ENCODE measurements at places on chromosomes 7 and 10.
A peak's percentile ranks its signal among the peaks of the same experiment; 100 is the strongest.

DNA sequence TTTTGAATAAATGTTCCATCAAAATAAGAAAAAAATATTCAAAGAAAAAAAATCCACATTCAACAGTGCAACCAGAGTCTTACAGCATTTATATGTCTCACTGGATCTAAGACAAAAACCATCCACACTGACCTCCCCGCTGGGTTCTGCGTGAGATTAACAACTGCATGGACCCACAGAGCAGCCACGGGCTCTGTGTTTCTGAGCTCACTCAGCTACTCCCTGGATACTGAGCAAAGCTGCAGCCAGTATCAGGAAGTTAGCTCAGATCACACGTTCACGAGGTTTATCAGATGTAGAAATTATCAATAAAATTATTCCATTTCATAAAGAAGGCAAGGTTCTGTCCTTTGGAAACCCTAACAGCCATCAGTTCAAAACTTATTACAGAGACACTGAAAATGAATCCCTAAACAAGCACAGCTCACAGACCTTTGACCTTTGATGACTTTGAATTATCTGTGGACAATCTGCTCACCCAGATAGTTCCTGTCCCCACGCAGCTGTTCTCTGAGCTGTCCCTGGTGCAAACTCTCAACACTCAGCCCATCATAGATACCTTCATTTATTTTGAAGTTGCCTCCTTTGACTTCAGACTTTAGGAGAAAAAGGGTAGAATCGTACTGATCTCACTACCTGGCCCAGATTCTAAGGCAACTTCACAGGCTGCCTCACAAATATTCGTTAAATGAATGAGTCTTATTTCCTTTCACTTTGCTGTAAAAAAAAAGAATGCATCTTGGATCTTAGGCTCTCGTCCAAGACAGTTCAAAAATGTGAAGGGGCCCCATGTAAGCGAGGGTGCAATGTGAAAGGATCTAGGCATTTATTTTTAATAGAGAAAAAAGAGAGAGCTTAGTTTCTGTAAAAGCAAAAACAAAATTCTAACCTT lies 67.7 kb upstream of the SVIL start:
- no peak for DNase-seq

GRCh38 chr10:51170518-51171245 lies 96.4 kb downstream of the PRKG1 start:
- no peak for DNase-seq

- DNase-seq: no peak
These were observed 10.8 kb upstream of the FAM3C start for GRCh38 chr7:121406944-121407343.

- no peak for DNase-seq
These were observed 47.1 kb upstream of the SVIL start for GRCh38 chr10:29681676-29682448.

GRCh38 chr7:27111042-27111750 lies 8.7 kb upstream of the HOXA2 start:
- DNase-seq: no peak

- DNase-seq: no peak
These were observed 6.0 kb downstream of the LIPN start for GRCh38 chr10:88765816-88766215.

GRCh38 chr10:92327445-92328433 lies 36.8 kb downstream of the MARCHF5 start:
- DNase-seq: no peak

DNA sequence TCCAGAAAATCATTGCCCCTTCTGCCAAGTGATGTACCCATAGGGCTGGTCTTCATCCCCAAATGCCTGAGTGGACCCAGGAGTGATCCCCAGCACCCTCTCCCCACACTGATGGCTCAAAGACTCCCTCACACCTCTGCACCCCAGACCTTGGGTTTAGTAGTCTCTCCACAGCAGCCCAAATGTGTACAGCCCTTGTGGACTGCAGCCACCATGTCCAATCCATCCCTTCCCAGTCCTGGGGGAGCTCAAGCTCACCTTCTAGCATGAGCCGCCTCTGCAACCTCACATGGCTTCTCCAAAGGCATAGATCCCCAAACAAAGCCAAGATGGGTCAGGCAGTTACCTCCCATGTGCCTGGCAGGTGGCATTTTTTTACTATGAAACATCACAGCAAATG lies 50.1 kb downstream of the PRLHR start:
- no peak for DNase-seq

- peak; percentile 30 for DNase-seq
These were observed 38.5 kb downstream of the CDK1 start for GRCh38 chr10:60816628-60817397.

DNA sequence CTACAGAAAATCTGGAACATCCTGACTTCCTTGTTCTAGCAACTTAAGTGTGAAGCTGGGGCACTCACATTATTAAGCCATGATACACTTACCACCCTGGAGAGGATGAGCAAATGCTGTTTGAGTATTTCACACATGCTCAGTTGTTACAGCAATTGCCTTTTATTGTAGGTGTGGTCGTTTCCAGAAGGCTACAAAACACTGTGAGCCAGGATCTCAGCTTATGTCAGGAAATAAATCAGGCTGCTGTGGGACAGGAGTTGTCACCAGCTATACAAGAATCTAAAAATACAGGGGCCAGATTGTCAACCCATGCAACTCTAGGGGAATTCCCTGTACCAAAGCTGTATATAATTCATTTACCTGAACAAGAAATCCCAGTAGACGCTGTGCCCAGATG lies 273.3 kb upstream of the SP4 start:
- no peak for DNase-seq

DNA sequence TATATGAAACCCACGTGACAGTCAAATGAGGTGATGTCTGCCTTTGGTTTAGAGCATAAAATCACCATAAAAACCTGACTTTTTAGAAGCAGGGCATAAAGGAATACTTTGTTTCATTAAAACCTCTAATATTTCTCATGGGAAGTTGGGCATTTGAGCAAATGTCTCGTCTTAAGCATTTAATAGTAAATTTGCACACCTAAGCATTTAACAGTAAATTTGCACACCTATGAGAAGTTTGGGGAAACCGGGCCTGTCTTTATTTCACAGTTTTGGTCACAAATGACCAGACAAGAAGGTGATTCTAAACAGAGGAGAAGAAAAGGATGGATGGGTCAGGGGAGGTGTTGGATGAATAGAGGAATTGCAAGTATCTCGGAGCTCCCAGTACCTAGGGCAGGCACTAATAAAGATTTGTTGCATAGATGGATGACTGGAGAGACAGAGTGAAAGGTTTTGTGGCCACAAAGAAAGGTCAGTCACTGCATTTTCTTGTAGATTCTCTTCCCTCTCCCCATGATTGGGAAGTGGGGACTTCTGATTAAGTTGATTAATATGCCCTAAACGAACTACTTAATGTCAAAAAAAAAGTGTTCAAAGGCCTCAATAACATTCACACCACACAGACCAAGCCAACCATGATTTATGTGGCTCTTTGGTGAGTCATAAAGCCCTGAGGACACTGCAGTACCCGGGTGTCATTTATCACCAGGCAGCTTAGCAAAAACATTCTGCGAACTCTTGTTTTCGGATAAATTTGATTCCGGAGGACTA lies 158.2 kb downstream of the SPAG6 start:
- no peak for DNase-seq

DNA sequence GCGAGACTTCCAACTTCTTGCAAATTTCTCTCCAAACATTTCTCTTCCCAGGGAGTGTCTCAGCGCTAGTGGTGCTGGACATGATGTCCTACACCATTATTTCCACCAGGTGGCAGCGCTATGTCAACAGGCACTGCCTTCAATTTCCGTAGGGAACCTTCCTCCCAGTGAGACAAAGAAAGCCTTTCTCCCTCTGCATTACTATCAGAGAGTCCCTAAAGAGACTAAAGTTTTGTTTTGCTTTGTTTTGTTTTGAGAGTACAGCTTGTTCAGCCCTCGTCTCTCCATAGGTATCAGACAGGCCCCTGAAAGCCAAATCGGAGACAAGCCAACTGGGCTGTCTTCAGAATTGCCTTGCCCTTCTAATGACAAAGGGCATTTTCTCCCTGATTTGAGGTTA lies 44.2 kb upstream of the GGCT start:
- peak; percentile 48 for DNase-seq

DNA sequence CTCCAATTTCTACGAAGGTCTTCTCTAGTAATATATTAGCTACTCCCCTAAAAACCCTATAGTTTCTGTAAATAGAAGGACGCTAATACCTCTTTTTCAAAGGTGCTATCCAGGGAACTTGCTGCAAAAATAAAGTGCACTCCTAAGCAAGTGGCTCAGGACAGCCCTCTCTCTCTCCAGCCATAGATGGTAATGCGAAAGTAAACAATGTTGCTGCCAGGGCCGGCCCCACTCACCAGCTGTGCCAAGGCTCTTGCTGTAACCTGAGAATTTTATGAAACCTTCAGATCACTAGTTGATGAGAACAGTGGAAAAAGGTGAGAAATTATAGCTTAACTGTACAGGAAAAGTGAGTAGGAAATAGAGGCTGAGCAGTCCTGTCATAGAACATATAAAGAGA lies 10.9 kb upstream of the TAS2R39 start:
- no peak for DNase-seq

- DNase-seq: no peak
These were observed 216.4 kb downstream of the NRG3 start for GRCh38 chr10:82091413-82091812.

DNA sequence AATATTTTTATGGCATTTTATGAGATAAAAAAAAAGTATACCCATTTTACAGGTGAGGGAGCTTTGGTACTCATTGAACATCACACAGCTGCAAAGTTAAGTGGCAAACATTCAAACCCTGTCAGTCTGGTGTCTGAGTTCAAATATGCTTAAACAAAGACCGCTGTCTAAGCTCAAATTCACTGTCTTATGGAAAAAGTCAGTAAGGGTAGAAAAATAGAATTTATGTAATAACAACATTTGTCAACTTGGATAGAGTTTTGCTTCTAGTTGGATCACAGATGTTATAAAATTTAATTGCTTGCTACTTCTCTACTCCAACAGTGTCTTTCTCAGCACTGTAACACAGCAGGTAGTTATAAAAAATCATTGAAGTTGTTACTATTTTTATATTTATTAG lies 161.7 kb upstream of the CSTF2T start:
- DNase-seq: no peak

- DNase-seq: no peak
These were observed 527.0 kb upstream of the MGMT start for GRCh38 chr10:128940081-128940480.

- DNase-seq: peak; percentile 19
These were observed 62.1 kb upstream of the NCAPG2 start for GRCh38 chr7:158766570-158767281.

- no peak for DNase-seq
These were observed 13.7 kb upstream of the SEMA3C start for GRCh38 chr7:80932536-80932935.

DNA sequence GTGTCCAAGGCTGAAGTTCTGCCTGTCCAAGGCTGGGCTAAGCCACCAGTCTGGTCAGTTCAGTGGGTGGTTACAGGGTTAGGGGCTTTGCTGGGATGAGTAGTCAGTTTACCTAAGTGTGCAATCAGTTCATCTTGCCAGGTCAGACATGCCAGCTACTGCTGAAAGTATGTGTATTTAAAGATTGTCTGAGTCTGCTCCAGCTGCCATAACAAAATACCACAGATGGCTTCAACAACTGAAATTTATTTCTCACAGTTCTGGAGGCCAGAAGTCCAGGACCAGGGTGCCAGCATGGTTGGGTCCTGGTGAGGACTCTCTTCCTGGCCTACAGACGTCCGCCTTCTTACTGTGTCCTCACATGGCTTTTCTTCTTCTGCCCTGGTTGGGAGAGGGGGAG lies 52.4 kb upstream of the TNS3 start:
- no peak for DNase-seq

- no peak for DNase-seq
These were observed 107.4 kb downstream of the ITIH5 start for GRCh38 chr10:7559386-7559785.

GRCh38 chr7:112252141-112252540 lies 45.6 kb downstream of the ZNF277 start:
- no peak for DNase-seq

GRCh38 chr7:93902777-93903423 lies 3.5 kb upstream of the GNGT1 start:
- no peak for DNase-seq

GRCh38 chr10:3027866-3028265 lies 39.5 kb upstream of the PFKP start:
- no peak for DNase-seq

DNA sequence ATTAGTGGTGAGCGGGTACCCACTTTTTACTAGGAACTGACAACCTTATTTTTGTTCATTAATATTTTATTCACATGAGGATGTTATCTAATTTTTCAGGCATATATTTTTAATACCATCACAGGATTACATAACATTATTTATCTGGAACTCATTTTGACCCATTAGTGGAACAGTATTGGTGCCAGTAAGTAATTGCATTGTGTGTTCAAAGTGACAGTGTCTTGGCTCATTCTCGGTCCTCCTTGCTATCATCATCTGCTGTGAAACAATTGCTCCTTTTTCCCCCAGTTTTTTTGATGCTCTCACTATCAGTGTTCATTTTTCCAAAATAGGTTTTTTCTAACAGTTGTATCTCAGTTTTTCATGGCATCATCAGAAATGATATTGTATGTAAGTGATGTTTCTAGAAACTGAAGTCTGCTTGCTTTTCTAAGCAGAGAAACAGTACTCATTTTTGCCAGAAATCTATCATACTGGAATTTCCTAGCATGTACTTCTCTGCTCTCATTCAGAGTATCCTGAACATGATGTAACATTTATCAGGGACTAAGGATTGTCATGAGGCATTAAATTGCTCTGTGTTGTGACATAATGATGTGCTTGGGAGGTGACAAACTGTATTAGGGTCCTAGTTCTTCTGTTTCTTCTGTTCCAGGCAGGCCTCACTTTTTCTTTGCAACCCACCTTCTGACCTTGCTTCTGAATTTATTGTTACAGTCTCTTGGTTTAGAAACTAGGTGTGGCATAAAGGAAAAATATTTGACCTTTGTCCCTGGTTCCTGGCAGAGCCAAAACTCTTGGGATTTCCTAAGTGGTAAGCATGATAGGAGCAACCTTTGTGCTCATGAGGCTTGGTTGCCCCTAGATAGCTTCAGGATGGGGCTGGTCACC lies 4.2 kb downstream of the NUB1 start:
- DNase-seq: no peak

Measured in GM19239 (cell line).